ENCODE measurements at places on chromosomes 13 and 19.

GRCh38 chr19:51546650-51547396, 15.4 kb upstream of the SIGLEC6 start:
- peak; percentile 13 for DNase-seq

DNA sequence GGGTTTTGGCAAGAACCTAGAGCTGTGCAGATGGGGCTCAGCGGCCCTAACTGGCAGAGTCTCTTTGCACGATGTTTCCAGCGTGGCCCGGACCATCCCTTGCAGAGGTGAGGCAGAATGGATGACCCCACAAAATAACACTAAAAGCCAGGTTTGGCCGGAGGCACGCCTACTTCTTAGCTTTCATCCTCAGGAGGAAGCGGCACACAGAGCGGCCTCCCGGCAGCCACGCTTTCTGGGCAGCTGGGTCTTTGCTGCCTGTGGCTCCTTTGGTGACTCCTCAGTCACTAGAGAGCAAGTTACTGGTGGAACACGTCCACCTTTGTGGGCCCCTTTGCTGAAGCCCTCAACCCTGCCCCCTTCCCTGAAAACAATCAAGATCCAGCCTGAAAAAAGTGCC, 25.2 kb downstream of the TEX29 start:
- no peak for DNase-seq

- DNase-seq, result no peak
These were observed 5.3 kb upstream of the CCNP start for GRCh38 chr19:40231544-40232424.

- no peak for DNase-seq
These were observed 74.4 kb upstream of the FARP1 start for GRCh38 chr13:98068521-98068920.

GRCh38 chr13:91313103-91313502, 34.4 kb upstream of the MIR17HG start:
- DNase-seq, result peak; percentile 32
